ENCODE measurements at places on chromosomes 7 and 10.
A peak's percentile ranks its signal among the peaks of the same experiment; 100 is the strongest.

DNA sequence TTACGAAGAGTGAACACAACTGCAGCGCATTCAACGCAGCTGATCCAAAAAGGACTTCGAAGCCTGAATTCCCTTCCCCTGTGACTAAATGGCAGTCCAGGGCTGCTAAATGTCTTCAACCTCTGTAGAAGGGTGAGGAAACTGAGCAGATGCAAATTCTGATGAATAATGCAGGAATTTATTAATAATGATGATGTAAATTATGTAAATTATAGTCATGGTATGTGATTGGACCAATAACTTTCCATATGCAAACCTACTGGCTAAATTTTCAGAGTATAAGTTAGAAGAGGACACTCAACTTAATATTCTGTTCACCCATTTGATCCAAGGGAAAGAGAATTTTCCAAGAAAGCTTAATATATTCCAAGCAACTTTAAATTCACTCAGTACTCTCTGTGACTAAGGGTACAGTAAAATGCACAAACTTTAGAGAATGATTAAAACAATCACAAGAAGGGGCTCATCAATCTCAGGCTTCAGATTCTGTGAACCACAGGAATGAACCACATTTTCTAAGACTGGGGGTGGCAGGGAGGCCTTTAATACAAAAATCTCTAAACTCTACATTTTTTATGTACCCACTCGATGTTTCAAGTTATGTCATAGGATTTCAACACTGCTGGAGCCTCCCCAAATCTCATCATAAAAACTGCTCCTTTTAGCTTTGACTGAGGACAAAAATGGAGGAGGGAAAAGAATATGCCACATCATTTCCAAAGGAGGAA lies 3.5 kb downstream of the FGFR2 start:
- peaks cover 11% of the 10 kb centered on the region for H3K27me3 ChIP-seq
- H3K4me1 ChIP-seq, result no peaks in the 10 kb centered on the region
- H3K4me3 ChIP-seq, result no peak overlapping the region
- no peak overlapping the region for H3K27ac ChIP-seq
- no peaks in the 10 kb centered on the region for H3K36me3 ChIP-seq

DNA sequence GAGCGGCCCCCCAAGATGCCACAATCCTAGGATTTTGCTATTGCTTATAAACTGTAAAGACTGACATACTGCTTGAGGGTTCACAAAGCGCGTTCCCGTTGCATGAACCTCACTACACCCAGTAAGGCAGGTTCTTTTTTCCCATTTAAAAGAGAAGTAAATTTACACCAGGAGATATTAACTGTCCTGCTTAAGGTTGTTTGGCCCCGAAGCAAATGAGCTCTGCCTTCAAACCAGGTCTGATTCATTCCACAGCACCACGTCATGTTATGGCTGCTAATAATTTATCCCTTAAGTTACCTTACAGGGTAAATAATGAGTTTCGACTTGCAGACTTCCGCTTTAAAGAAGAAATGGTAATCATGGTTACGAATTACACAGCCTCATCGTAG lies 559 bp upstream of the FKBP14 start:
- H3K4me1 ChIP-seq, result peaks cover 39% of the 10 kb centered on the region
- H3K36me3 ChIP-seq, result no peaks in the 10 kb centered on the region
- DNase-seq, result peak; percentile 78
- peak overlapping the region; percentile 89 for H3K4me3 ChIP-seq

GRCh38 chr10:109982123-109982522 lies 25.7 kb upstream of the ADD3 start:
- DNase-seq, result no peak
- H3K27me3 ChIP-seq, result no peaks in the 10 kb centered on the region
- no peak overlapping the region for H3K4me3 ChIP-seq
- no peak overlapping the region for H3K27ac ChIP-seq

DNA sequence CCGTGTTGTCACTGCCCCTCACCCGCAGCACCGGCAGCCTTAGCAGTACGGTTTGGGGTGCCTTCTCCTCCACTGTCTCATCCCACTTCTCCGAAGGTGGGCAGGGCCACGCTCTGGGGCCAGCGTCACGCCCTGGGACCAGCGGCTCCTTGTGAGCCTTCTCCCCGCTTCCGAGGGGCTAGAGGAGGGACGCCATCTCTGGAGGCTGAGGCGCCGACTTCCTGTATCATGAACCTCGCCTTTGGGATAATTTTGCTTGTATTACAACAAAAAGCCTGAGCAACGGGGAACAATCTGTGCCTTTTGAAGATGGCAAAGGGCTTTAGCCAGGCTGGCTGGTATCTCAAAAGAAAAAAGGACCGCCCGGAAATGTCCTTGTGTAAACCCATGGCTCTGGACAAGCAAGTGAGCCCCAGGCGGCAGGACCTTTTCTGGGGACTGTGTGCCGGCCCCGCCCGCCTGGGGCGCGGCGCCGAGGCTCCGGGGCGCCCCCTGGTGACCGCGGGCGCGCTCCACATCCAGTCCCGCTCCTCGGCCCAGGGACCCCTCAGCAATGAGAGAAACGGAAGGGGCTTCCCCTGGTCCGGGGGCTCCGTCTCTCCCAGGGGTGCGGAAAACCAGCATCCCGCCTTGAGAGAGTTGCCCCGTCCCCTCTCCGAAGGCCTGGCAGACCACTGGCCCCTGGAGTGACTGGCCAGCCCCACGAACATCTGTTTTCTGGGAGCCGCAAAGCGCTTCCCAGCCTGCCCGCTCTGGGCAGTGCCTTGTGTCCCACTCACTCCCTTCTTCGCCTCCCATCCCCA lies 3.8 kb downstream of the DEPP1 start:
- peaks cover 61% of the 10 kb centered on the region for H3K4me1 ChIP-seq
- no peaks in the 10 kb centered on the region for H3K27me3 ChIP-seq
- peaks cover 19% of the 10 kb centered on the region for H3K36me3 ChIP-seq

- no peaks in the 10 kb centered on the region for H3K27me3 ChIP-seq
- H3K27ac ChIP-seq, result no peak overlapping the region
- H3K36me3 ChIP-seq, result peaks cover 18% of the 10 kb centered on the region
- no peaks in the 10 kb centered on the region for H3K4me1 ChIP-seq
- no peak overlapping the region for H3K4me3 ChIP-seq
- no peak for DNase-seq
Measured at GRCh38 chr7:107244613-107245012, 75.8 kb downstream of the HBP1 start.

- peak; percentile 74 for DNase-seq
- no peaks in the 10 kb centered on the region for H3K27me3 ChIP-seq
- no peak overlapping the region for H3K4me3 ChIP-seq
- H3K4me1 ChIP-seq, result no peaks in the 10 kb centered on the region
Measured at GRCh38 chr10:84375011-84375410, 46.6 kb downstream of the CCSER2 start.

DNA sequence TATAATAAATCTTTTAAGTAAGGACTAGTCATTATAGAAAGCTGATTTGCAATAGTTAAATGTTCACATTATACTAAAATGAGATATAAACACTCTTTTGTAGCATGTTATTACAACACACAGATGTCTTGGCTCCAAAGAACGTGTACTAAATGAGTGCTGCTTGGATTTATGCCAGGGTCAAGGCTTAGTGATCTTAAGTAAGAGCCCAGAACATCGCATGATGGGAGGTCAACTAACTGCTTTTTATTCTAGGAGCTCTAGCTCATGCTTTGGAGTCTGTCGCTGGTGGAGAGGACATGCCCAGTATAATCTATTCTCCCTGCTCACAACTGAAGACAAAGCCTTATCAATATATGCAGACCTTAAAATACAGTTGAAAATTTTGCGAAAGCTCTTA lies 315.1 kb downstream of the BBS9 start:
- H3K4me1 ChIP-seq, result peaks cover 10% of the 10 kb centered on the region
- DNase-seq, result no peak
- no peak overlapping the region for H3K27ac ChIP-seq
- no peaks in the 10 kb centered on the region for H3K36me3 ChIP-seq

DNA sequence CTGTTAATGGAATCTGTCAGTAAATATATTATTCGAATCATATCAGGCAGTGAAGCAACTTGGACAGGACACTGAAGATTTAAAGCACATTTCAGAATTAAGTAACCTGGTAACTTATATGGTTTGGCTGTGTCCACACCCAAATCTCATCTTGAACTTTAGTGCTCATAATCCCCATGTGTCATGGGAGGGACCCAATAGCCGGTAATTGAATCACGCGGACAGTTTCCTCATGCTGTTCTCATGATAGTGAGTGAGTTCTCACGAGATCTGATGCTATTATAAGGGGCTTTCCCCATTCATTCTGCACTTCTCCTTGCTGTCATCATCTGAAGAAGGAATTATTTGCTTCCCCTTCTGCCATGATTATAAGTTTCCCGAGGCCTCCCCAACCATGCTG lies 83.2 kb upstream of the COL1A2 start:
- H3K4me3 ChIP-seq, result no peak overlapping the region
- H3K36me3 ChIP-seq, result no peaks in the 10 kb centered on the region
- no peak for DNase-seq
- H3K27ac ChIP-seq, result no peak overlapping the region

GRCh38 chr10:79602953-79603352 lies 7.8 kb upstream of the SFTPA1 start:
- no peaks in the 10 kb centered on the region for H3K36me3 ChIP-seq
- H3K4me3 ChIP-seq, result no peak overlapping the region
- H3K27ac ChIP-seq, result no peak overlapping the region
- no peaks in the 10 kb centered on the region for H3K27me3 ChIP-seq
